Activated CD4-positive, CD25-positive, alpha-beta regulatory T cell treated with anti-CD3 and anti-CD28 coated beads, Interleukin-2, amount 50 U/mL, for 72 hours (primary cell): ENCODE measurements at places on chromosomes 5 and 9.

DNA sequence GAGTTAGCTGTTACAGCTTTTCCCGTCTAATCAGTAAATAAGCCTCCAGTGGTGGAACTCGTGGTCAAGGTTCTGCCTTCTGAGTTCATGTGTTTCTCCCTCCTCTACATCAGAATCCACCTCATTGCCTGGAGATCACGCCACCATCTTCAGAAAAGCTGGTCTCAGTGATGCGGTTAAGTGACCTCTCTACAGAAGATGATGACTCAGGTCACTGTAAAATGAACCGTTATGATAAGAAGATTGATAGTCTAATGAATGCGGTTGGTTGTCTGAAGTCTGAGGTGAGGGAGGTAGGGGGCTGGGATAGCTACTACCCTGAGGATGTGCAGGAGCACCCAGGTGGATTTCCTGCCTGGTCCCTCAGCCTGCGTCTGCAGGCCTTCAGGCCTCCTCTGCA lies 13.3 kb downstream of the ODF2 start:
- no peak for DNase-seq

DNA sequence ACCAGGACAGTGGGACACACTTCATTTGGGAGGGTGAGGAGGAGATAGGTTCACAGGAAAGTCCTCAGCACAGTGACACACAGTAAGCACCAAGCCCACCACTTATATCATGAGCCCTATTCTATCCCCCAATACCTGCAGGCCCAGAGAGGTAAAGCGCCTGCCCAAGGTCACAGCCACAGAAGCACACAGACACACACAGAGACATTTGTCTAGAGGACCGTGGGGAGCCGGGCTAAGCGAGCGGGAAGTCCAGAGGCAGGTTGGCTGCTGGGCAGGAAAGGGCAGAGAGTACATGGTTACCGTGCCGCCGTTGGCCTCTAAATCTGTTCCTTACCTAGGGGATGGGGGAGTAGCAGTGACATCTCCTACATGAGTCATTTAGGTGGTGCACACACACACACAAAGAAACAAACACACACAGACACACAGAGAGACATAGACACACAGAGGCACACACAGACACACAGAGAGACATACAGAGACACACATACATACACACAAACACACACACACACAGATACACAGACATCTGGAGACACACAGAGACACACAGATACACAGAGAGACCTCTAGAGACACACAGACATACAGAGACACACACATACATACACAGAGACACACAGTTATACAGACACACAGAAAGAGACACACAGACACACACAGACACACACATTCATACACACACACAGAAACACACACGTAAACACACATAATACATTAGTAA lies 15.9 kb upstream of the DUSP1 start:
- no peak for DNase-seq

GRCh38 chr9:113309204-113309813 lies 6.1 kb upstream of the RNF183 start:
- no peak for DNase-seq

- no peak for DNase-seq
These were observed 120.3 kb downstream of the CDC42SE2 start for GRCh38 chr5:131384173-131384572.

DNA sequence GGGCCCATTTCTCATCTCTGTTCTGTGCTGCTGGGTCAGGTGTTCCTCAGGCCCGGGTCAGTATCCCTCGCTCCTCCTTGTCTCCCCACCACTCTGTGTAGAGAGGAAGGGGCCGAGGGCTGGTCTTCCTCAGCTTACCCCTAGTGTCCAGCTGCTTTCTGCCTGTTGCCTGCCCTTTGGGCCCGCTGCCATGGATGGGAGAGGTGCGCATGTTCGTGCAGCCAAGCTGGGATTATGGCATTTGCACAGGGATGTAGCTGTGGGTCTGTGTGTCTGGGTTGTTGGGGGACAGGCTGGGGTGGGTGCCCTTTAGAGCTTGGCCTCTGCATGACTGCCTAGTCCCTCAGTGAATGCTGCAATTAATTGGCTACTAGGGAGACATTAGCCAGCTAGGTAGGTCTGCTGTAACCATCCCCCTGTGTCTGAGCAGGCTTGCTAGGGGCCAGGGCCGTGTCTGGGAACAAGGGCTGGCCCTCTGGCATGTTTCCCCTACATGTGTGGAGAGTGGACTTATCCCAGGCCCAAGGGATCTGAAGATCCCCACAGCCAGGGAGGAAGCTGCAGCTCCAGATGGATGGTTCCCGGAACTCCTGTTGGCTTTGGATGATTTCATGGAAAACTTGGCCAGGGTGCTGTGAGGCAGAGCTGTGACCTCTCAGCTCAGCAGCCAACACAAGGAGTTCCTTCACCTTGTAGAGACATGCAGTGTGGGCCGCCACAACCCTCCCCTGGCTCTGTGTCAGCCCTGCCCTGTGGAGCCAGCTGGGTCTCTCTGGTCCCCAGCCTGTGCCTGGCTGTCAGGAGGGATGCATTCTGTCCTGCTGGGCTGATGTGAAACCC lies 161.9 kb downstream of the MACROH2A1 start:
- peak; percentile 12 for DNase-seq

DNA sequence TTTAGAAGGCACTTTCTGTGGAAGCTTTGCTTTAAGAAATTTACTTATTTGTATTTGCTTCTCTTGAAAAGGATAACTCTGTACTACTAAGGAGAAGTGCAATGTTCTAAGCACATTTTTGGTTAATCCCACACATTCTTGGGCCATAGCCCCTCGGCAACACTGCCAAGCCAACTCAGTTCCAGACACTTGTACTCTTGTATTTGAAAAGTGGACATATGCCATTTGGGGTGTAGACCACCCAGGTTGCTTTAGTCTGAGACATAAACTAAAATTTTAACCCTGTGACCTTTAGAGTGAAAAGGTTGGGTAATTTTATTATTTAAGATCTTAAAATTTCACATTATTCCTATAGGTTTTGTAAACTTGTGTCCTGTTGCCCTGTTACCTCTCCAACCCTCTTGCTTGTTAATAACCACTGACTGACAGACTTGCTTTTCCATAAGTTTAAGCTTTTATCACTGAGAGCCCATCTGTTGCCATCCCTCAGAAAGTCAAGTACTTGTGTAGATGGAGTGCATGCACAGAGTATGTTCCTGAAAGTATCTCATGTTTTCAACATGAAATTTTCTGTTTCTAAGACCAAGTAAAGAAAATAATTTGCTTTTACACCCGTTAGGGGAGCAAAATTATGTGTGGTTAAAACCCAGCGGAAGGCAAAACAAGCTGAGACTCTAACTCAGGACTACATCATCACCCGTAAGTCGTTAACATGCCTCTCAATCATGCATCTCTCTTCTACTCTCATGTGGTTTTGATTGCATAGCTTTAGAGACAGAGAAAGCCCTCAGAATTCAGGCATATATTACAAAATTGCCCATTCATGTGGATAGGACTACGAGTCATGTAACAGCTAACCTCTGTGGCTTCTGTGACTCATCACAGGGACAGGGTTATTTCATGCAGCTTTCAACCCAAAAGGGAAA lies 117.3 kb downstream of the GDNF start:
- DNase-seq, result no peak

GRCh38 chr5:159765760-159766517 lies 150.3 kb upstream of the ADRA1B start:
- DNase-seq, result no peak

- no peak for DNase-seq
These were observed 425.6 kb upstream of the BRINP1 start for GRCh38 chr9:119794836-119795235.

DNA sequence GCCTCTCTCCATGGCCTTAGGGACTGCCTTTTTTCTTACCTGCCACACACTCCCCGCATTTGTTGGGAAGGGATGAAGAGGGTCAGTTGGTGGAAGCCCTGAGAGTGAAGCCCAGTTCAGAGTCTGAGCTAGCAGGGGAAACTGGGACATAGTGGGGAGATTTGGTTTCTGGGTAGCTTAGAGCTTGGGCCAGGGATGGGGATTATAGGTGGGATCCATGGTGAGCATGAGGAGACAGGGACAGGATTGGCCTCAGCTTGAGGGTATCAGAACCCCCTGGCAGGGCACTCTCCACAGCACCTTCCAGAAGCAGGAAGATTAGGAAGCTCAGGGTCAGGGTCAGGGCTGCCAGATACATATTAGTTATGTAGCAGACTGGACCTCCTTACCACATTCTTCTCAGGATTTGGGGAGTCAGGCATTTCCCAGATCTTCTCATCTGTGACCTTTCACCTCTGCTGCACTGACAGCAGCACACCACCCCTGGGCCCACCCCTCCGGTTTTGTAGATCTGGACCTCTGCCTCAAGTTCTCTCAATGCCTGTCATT lies 17.9 kb downstream of the OR13J1 start:
- no peak for DNase-seq

GRCh38 chr5:32794086-32794485 lies 83.0 kb downstream of the NPR3 start:
- DNase-seq, result no peak

DNA sequence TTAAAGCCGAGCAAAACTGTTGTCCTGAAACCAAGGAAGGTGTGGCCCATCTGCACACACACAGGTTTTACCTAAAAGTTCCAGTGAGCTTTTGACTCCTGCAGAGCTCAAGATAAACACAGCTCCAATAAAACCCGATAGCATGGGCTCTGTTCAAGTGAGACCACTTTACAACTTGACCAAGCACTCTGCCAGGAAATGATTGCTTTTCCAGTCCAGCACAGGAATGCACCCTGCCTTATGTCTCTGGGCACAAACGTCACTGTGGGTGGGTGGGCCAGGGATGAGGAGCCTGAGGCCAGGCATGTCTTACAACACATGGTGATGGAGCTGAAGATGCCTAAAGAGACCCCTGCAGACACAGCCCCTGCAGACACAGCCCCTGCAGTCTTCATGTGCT lies 115.3 kb downstream of the ROR2 start:
- no peak for DNase-seq

- DNase-seq, result no peak
These were observed 3.2 kb upstream of the TMEM245 start for GRCh38 chr9:109122726-109123621.

DNA sequence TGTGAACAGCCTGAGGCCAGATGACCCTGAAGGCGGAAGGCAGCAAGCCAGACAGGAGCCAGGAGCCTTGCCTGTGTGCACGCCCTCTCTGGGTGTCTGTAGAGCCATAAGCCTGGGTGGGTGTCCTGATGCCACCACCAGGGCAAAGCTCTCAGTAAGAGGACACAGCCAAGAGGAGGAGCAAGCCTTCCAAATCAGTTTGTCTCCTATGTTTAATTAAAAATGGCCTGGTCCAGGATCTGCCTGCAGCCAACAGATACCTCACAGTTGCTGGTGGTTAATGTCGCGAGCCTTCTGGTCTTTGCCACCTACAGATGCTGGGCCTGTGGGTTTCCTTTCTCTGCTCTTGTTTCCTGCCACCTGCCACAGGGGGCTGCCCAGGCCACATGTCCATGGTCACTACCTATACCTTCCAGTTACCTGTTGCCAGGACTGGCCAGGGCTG lies 56.9 kb downstream of the SYK start:
- DNase-seq, result no peak
